ENCODE measurements at places on chromosomes 16 and 17. TPM values are rescaled to one million over a fixed set of nuclear protein-coding genes. Genes with fewer than 3 reads are reported as not detected.

GRCh38 chr17:8572764-8573163 is 57.8 kb downstream of the MYH10 start:
- no peak for DNase-seq

GRCh38 chr17:73744411-73744810 is 100.2 kb upstream of the SDK2 start:
- no peak for DNase-seq

Gene KCTD19
- 3.1 TPM for polyA plus RNA-seq

- DNase-seq: no peak
Measured at GRCh38 chr17:67011527-67012175, 32.7 kb upstream of the CACNG1 start.

DNA sequence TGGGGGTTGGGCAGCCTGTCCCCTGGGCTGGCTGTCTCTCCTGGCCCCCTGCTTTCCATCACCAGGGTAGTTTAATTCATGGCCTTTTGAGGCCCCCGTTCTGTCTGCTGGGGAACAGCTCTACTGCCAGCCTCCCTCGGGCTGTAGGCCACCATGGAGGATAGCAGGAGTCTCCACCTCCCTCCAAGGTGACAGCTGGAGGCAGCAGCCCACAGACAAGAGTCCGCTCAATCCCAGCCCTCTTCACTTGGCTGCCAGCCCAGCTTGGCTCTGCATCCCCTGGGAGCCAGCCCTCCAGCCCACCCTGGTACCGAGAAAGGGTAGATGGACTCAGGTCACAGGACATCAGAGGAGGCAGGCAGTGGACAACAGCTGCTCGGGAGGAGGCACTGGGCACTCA is 194.6 kb upstream of the SDK2 start:
- no peak for DNase-seq

DNA sequence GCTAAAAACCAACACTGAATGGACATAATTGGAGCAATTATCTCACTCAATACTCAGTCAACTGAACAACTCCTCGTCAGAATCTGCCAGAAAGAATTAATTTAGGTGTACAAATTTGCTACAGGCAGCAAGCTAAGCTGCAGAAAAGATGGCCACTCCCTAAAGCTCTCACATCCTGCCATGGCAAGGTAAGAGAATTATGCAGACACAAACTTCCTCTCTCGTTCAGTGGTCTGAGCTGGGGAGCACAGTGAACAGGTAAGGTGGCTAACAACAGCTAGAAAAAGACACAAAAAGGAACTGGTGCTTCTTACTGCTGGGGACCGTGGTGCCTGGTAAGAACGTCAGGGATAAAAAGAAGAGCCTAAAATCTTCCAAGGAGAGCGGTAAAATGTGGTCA is 74.9 kb upstream of the BCAR1 start:
- no peak for DNase-seq

Measured in renal pelvis (tissue), 12 donors.